ENCODE measurements at places on chromosomes 11 and 22.

DNA sequence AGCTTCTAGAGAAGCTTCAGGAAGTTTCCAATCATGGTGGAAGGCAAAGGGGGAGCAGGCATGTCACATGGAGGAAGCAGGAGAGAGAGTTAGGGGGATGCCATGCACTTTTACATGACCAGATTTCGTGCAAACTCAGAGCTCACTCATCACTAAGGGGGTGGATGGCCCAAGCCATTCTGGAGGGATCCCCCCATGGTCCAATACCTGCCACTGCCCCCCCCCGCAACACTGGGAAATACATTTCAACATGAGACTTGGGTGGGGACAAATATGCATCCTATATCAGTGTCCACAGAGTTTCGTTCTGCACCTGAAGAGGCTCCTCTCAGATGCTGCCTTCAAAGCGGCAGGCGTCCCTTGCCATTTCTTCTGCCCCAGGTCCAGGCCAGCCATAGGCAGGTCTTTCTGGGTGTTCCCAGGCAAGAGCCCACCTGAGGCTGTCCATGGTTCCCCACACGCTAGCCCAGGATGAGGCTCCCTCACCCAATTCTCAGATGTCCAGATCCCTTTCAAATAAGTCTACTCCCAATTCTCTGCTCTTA lies 1344.3 kb downstream of the TBC1D22A start:
- DNase-seq = no peak

- no peak for DNase-seq
These were observed 60.8 kb upstream of the CTSC start for GRCh38 chr11:88398372-88398771.

DNA sequence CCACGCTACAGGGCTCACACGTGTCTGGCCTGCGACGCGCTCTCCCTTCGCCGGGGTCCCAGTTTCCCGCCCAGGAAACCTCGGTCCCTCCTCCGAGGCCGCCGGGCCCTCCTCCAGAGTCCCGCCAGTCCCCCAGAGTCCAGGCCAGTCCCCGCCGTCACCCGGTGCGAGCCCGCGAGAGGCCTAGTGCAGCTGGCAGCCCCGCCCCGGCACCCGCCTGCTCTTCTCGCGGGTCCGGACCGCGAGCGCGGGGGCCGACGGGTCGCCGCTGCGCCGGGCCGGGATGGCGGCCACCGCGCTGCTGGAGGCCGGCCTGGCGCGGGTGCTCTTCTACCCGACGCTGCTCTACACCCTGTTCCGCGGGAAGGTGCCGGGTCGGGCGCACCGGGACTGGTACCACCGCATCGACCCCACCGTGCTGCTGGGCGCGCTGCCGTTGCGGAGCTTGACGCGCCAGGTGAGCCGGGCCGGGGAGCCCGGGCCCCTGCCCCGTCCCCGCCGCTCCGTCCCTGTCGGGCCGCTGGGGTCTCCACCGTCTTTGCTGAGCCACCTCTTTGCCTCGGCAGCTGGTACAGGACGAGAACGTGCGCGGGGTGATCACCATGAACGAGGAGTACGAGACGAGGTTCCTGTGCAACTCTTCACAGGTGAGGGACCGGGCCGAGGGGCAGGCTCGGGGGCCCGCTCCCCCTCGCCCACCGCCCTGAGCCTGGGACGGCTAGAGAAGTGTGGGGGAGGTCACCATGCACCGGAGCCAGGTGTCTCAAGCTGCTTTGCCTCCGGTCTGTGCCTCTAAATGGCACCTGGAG lies at the start of gene PTPMT1:
TSS of gene PTPMT1 (plus strand) at position 260 of the 809 bp plus-strand sequence. CDS start at position 284, 24 bp downstream.
- no peak for DNase-seq

DNA sequence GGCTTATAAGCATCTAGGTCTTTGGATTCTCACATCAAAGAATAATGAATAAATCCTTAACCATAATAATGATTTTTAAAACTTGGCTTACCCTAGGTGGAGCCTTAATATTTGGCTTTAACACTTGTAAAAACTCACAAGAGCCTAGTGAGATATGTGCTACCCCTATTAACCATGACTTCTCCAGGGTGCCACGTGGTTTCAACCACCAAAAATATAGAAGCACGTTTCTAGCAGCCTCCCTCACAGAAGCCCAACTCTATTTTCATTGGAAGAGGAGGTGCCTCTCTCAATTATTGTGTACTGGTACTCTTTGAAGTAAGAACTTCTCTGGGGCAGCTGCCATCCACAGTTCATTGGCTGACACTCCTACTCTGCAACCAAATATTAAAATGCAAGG lies 46.5 kb upstream of the GDPD4 start:
- DNase-seq = no peak

- DNase-seq = no peak
These were observed 5.8 kb downstream of the TSPAN4 start for GRCh38 chr11:848380-848931.

DNA sequence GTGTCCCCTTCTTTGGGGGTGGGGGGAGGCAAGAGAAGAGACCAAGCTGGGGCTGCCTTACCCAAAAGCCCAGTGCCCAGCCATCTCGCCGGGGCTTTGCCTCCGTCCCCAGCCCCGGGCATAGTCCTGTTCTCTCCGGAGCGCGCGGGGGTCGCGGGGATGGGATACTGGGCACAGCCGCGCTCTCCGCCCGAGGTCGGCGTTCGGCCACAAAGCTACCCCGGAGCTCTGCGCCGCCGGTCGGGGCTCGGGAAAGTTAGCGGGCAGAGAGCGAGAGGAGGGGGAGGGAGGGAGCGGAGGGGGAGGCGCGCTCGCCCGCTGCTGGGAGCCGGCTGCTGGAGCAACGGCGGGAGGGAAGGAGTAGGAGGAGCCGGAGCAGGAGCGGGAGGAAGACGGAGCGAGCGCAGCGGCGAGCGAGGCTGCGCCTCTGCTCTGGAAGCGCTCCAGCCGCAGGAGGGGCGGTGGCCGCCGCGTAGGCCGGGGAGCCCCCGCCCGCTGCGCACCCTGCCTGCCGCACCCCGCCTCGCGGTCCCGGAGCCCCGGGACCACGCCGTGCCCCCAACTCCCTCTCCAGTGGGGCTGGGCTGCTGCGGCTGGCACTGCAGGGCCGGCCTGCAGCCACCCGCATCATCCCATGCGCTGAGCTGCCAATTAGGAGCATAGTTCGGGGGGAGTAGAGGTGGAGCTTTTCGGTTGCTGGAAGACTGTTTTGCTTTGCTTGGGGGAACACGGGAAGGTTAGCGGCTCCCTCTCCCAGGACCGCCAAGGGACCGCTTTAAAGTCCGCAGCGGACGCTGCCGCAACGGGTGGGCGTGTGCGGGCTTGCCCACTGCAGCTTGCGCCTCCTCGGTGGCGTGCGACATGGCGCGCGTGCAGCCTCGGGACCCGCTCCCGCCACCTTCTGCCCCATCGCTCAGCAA lies at the start of gene SCN4B:
TSS of gene SCN4B (minus strand) at position 272 of the 920 bp plus-strand sequence. CDS start at position 122, 150 bp downstream.
- DNase-seq = no peak

DNA sequence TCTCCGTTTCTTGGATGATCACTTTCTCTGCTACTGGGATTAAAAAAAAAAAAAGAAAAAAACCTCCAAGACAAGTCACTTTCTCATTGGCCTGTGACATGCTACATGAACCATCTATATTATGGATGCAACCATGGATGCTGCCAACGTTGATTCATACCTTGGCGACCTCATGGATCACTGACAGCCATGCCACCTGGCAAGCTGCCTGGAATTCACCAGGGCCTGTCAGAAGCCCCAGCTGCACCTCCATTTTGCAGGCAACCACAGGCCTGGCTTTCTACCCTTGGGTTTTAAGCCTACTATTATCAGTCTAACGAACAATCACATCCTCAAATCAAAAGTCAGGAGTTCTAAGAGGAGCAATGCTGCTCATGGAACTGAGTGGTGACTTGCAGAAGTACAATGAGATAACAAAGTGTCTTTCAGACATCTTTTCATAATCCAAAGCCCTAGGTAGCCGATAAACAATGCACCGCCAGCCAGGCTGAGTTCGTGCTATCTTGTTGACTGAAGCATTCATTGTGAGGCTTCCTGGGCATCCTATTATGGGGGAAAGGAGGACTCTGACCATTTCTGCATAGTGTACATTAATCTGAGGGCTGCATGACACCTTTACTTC lies 48.0 kb upstream of the CADM1 start:
- no peak for DNase-seq

- no peak for DNase-seq
These were observed 34.0 kb upstream of the A4GALT start for GRCh38 chr22:42754658-42755057.

GRCh38 chr11:92789761-92790160 lies 179.7 kb upstream of the MTNR1B start:
- no peak for DNase-seq

- DNase-seq = no peak
These were observed 92.7 kb downstream of the MSANTD4 start for GRCh38 chr11:105929084-105929955.

- no peak for DNase-seq
These were observed 9.0 kb downstream of the FGF19 start for GRCh38 chr11:69694781-69695180.

DNA sequence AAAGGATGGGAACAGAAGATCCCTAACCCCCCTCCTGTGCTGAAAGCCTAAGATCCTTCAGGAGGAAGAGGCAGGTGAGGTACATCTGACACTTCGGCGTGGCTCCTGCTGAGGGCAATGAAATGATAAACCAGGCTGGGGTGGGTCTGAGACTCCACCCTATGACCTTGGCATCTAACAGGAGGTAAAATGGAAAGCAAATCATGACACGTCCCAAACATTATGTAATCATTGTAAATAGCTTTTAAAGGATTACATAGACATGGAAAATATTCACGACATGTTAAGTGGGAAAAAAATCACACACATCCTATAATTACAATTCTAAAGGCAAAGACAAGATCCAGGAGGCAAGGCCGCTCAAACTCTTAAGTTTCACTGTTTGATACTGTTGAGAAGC lies 70.5 kb downstream of the LINC01488 start:
- no peak for DNase-seq

- DNase-seq = no peak
These were observed 63.1 kb upstream of the TTC12 start for GRCh38 chr11:113251281-113251680.

DNA sequence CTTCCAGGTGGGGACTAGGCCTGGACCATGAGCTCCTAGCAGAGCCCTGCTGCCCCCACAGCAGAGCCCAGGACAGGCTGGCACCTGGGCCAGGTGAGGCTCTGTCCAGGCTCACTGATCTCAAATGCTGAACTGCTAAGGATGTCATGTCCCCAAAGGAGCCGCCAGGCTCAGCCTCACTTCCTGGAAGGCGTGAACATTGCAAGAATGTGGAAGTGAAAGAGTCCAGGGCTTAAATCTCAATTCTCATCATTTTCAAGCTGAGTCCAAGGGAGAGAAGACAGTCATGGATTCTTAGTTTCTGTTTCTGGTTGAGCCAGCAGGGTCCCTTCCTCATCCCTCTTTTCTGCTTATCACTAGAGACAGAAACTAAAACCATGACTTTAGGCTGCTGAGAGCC lies 5.0 kb downstream of the ASCL2 start:
- DNase-seq = no peak

- DNase-seq = no peak
These were observed 38.3 kb downstream of the BIRC2 start for GRCh38 chr11:102385085-102386007.
